ENCODE measurements at places on chromosomes 16 and 17.

- DNase-seq, result no peak
Observed at GRCh38 chr17:67594115-67594880, 123.4 kb upstream of the NOL11 start.

DNA sequence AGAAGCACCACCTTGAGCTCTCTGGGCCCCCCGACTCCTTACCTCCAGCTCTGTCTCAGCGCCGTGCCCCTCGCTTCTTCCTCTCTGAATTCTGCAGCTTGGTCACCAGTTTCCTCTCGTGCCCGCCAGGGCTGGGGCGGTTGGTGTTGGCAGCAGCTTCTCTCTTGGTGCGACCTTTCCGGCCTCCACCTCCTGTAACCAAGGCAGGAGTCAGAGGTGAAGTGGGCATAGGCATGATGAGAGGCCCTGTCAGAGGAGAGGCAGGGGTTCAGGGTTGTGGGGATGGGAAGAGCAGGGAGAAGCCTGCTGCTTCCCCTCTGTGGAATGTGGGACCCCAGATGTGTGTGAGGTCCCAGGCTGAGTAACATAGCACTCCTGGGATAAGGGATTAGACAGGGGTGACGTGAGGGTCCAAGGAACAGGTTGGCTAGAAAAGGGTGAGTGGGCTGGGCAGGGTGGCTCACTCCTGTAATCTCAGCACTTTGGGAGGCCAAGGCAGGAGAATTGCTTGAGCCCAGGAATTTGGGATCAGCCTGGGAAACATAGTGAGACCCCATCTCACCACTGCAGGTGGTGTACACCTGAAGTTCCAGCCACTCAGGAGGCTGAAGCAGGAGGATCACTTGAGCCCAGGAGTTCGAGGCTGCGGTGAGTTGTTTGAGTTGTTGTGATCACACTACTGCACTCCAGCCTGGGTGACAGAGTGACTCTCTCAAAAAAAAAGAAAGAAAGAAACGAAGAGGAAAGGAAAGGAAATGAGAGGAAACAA, 626 bp downstream of the NUPR1 start:
- no peak for DNase-seq

DNA sequence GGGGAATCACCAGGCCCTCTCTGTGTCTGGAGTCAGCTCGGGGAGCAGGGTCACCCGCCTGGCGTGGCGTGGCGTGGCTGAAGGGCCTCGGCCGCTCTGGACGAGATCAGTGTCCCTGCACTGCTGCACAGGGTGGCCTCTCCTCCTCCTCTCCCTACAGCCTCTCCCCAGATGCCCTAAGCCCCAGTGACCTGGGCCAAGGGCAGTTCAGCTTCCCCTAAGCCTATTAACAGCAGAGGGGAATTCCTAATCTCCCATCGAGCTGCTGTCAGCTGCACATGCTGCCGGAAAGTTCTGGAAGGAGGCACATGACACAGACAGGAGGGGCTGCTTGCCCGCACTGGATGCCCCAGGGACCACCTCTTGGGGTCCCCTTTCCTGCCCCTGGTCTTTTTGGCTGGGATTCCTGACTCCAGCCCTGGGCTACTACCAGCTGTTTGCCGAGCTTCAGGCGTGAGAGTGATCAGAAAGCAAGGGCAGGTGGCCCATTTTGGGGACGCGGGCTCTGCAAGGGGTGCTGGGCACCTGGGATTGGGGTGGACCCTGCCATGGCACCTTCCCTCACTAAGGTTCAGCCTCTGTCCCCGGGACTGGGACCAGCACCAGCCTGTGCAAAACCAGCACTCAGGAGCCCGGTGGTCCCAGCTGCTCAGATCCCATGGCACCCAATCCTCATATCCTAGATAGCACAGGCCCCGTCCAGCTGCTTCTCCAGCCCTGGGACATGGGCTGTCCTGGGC, 794 bp downstream of the PDE6G start:
- DNase-seq, result no peak

- DNase-seq, result no peak
Observed at GRCh38 chr16:50279504-50279865, 13.1 kb downstream of the ADCY7 start.

GRCh38 chr17:61291451-61292285, 108.0 kb upstream of the TBX2 start:
- no peak for DNase-seq

GRCh38 chr17:3679531-3680126, 11.0 kb downstream of the EMC6 start:
- no peak for DNase-seq

- no peak for DNase-seq
Observed at GRCh38 chr17:61583242-61583641, 7.8 kb downstream of the NACA2 start.

GRCh38 chr17:29610395-29610794, 12.3 kb downstream of the CORO6 start:
- no peak for DNase-seq

- DNase-seq, result peak; percentile 69
Observed at GRCh38 chr17:28576758-28577465, at the start of gene ALDOC. ALDOC (minus strand) TSS chr17:28576895; CDS start chr17:28575532, 1,363 bp downstream.

GRCh38 chr16:27169511-27170071, 33.7 kb upstream of the KDM8 start:
- DNase-seq, result no peak

DNA sequence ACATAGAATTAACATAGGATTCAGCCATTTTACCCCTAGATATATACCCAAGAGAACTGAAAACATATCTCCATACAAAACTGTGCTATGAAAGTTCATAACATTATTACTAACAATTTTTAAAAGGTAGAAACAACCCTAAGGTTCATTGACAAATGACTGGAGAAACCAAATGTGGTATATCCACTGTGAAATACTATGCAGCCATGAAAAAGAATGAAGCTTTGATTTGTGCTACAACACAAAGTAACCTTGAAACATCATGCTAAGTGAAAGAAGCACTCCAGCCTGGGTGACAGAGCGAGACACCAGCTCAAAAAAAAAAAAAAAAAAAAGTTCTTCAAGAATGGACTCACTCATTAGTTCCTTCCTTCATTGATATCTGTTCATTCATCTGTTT, 580 bp downstream of the CD300LD start:
- DNase-seq, result no peak

DNA sequence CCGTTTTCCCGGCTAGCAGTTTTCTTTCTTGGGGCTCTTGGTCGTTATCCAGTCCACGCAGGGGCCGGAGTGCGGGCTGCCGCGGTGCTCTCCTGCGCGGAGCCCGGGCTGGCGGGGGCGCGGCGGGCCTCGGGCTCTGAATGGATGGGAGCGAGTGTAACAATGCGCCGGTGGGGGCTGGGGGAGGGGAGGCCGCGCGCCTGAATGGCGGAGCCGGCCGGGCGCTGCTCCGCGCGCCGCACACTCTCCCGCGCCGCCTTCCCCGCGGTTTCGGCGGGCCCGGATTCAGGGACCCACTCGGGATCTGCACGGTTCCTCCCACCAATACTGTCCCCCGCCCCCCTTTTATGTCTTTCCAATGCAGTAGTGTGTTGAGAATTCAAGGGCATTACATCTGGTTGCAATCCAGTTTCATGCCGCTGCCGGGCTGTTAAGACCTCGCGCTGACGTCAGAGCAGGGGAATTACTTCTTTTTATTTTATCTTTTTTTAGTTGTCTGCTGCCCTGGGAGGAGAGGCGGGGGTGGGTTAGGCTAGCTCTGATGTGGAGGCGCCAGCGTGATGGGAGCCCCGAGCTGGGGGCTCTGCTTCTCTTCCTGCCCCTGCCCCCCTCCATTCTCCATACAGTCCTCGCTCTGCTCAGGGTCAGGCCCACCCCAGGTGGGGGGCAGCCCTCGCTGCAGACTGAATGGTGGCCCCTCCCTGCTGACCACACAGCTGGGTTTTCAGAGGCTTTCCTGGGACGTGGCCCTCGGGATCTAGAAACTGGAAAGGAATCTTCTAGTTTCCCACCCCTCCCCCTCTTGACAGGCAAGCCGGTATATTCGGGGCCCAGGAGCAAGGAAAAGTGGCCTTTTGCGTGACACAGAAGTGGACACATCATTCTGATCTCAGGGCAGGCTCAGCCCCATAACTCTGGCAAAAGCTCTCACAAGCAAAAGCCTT, 1.8 kb downstream of the RAI1 start:
- DNase-seq, result peak; percentile 71
